HEK293T (cell line): ENCODE measurements at places on chromosomes 7 and 10.

GRCh38 chr10:7033031-7033430, 377.8 kb downstream of the SFMBT2 start:
- no peak for DNase-seq

DNA sequence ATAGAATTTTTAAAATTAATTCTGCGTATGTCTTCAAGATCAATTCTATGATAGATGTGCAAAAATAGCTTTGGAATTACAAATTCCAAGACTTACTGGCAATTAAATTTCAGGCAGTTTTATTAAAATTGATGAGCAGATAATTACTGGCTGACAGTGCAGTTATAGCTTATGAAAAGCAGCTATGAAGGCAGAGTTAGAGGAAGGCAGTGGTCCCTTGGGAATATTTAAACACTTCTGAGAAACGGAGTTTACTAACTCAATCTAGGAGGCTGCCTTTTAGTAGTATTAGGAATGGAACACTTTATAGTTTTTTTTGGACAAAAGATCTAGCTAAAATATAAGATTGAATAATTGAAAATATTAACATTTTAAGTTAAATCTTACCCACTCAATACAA, 70.8 kb downstream of the CFTR start:
- no peak for DNase-seq

DNA sequence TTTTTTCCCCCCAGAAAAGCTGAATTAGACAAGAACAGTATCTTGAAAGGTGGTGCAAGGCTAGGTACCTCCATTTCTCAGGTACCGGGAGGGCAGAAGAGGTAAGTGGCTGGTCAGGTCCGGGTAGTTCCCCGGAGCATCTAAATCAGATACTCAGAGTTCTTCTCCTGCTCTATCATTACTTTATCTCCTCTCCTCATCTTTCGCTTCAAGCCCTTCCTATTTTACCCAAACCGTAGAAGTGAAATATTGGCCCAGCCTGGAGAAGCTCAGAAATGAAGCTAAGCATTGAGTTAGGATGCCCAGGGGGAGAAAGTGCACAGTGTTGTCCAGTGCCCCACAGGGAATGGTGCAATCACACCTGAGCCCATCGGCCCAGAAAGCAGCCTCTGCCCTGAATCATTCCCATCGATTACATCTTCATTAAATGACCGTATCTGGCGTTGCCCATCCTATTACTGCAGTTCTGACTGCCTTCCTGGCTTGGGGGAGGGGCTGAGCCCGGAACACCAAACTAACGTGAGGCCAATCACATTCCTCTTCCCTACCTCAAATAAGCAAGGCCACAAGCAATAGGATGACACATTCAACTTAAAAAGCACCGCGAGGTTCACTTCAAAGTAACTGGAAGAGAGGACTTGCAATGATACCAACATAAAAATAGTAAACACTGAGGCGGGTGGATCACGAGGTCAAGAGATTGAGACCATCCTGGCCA, 116.5 kb downstream of the PRPF18 start:
- no peak for DNase-seq

DNA sequence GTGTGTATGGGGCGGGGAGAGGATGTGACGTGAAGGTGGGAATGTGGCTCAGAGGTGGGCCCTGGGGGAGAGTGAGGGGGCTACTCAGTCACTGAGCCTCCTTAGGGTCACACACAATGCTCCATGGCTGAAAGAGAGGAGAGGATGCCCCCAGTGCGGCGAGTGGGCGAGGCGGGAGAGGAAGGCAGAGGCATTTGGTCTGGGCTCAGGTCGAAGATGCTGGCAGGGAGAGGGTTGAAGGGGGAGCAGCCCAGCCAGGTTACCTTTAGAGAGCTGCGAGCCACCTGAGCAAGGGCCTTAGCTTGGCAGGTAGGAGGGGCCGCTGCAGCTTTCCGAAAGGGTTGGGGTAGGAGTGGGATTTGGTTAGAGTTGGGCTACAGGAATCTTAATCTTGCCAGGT, 4.7 kb upstream of the LOXL4 start:
- DNase-seq = no peak

GRCh38 chr10:25999295-25999981, 65.4 kb downstream of the MYO3A start:
- no peak for DNase-seq

GRCh38 chr7:27314111-27314510, 71.5 kb downstream of the EVX1 start:
- no peak for DNase-seq

- no peak for DNase-seq
These were observed 11.8 kb upstream of the GPNMB start for GRCh38 chr7:23234569-23235296.

DNA sequence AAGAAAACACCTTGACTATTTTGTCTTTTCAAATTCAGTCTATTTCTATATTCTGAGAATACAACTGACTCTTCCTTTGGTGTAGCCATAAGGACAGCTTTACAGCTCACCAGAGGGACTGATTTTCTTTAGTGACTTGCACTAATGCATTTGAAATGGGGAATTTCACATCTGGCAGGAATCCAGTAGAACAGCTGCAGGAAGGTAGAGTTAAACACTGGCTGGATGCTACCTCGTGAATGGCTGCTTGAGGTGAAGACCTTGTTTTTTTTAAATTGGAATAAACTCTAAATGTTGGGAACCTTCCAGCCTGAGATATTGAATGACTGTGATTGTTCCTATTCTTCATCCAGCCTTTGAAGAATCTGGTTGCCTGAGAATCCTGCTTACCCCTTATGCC, 139.5 kb upstream of the STK17A start:
- DNase-seq = no peak

DNA sequence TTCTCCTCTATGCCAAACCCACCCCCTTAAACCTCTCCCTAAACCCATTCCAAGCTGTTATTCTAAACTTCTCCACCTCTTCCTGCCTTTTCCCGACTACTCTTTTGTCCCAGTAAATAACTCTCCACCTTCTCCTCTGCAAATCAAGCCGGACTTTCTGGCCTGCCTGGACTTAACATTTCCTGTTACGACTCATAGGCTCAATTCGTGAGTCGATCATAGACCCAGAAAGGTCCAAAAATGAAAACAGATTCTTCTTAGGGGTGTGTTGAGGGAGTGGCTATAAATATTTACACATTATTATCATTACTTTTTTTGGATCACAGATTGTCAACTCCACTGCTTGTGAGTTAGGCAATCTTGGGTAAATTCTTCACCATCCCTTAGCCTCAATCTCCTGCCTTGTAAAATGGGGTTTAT, 59.0 kb upstream of the HABP2 start:
- DNase-seq = no peak

DNA sequence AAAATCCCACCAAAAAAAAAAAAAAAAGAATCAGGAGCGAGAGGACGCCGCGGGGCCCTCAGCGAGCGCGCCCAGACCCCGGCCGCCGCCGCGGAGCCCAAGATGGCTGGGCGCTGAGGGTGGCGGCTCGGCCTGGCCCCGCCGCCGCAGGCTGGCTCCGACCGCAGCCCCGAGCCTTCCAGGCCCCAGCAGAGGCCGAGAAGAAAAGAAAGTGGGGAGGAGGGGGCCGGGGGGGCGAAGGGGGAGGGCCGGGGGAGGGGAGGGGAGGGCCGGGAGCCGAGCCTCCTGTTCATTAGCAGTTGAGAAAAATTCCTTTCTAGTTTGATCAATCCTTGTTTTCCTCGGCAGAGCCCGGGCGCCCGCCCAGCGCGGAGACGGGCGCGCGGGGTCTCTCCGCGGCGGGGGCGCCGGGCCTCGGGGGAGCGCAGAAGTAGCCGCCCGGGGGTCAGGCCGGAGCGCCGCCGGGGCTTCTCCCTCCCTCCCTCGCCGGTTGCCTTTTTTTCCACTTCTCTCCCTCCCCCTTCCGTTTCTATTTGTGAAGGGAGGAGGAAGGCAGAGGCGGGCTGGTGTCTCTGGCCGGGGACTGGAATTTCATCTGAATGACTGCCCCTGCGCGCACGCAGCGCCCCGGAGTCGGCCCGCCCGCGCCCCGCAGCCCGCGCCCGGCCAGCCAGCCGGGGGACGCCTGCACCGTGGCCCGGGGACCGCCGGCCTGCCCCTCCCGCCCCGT, 778 bp upstream of the TRIM8 start:
- DNase-seq = peak; percentile 46

DNA sequence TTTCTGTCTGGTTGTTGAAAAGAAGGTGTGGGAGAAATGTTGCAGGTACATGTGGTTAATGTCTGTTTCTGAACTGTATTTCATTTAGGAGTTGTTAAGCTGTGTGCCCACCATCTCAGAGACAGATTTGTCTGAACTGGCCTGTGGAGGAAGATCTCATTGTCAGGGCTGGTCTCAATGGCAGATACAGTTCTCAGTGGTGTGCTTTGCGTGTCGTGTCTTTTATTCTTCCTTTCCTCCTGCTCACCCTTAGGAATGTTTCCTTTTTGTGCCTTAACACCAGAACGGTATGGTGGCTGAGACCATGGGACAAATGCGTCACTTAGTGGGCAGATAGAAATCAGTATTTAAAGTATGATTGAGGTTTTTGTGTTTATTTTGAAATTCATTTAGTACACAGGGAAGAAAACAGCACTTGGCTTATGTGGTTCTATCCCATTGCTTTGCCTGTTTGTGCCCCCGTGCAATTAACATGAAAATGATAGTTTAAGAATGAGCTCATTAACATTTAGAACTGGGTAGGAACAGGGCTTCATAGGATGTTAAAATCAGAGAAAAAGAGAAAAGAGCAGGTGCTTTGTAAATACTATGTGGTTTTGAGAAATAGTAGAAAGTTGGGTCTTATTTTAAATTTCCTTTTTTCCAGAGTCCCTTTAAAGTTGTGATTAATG, 112.6 kb downstream of the AUTS2 start:
- DNase-seq = no peak

GRCh38 chr7:98826387-98826786, 43.4 kb downstream of the TMEM130 start:
- DNase-seq = no peak

DNA sequence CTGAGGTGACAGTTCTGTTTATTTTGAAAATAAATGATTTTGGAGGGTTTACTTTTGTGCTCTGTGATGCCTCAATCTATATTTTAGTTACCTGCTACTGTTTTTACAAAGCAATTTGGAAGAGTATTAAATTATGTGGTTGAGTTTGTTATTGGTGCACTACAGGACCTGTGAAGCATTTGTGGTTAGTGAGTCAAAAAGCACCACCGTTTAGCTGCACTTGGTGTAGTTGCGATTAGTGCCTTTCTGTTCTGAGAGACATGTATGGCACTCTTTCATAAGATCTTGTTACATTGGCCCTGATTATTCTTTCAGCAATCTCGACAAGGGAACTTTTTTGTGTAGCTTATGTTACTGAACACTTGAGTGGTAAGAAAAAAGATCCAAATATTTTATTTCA, 132.2 kb downstream of the BBS9 start:
- no peak for DNase-seq

- DNase-seq = no peak
These were observed 305.8 kb downstream of the KIF20B start for GRCh38 chr10:90007226-90007625.

DNA sequence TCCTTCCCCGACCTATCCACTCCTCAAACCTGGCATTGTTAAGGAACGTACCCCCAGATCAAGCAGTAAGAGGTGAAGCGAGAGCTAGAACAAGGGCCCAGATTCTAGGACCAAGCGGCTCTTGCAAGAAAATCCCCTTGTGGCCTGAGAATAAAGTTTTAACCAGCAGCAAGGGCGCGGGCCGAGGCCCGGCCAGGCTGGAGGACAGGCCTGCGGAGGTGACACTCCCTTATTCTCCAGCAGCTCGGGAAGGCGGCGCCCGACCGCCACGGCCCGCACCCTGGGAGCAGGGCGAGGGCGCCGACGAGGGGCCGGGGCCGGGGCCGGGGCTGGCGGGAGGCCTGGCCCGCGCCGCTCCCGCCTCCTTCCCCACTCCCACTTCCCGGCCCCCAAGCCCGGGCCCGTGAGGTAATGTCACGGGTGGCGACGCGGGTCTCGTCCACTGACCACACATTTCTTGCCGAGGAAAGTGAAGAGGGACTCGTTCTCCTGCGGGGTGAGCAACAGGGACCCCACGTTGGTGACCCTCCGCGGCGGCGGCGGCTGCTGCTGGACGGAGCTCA, 551 bp downstream of the WASL start:
- DNase-seq = peak; percentile 42

- DNase-seq = no peak
These were observed 233.2 kb upstream of the PRKCQ start for GRCh38 chr10:6813306-6813705.

DNA sequence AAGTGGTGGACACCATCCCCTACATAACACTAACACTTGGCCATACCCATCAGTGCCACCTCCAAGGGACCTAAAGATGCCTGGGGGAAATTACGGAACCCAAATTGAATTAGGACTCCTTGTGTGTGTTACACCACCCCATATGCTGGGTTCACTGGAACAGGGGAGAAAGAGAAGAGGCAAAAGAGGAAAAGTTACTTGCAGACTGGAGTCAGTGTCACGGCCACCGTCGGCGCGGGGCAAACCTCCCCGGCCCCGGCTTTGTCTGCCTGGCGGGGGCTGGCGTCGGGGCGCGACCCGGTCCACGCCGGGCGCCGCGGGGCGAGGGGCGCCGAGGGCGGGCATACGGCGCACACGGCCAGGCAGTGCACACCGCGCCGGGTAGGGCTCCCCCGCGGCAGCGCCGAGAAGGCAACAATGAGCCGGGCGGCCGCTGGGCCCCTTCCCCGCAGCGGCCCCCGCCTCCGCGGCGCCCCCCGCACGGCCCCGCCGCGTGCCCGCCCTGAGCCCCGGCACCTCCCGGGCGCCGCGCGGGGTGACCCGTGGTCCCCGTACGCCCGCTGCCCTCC, 171.1 kb downstream of the FAM107B start:
- peak; percentile 33 for DNase-seq

DNA sequence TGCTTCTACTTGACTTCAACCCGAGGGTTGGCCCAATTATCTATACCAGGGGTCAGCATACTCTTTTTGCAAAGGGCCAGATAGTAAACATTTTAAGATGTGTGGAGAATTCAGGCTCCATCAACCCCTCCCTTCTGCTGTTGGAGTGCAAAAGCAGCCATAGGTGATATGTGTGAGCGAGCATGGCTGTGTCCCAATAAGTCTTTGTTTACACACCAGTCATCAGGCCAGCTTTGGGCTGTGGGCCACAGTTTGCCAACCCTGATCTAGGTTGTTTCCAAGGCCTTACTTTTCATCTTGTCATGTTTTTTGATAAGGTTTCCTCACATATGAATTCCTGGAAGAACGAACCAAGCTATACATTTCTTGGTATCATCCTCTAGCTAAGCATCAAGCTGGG, 136.9 kb upstream of the VIPR2 start:
- DNase-seq = no peak

DNA sequence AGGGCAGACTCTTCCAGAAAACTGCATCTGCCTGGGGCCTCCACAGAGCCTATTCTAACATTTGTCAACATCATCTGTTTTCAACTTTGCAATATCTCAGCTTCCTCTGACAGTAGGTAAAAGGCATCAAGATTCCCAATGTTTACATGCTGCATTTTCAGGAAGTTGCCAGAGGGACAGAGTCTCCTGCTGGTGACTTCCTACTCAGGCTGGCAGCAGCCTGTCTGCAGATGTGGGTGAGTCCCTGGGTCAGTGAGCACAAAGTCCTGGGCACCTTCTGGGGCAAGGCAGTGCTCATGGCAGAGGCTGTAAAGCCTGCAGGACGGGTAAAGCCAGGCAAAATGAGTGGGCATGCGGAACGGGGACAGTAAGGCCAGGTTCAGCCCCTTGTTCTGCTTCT, 69.4 kb downstream of the EBF3 start:
- no peak for DNase-seq

- DNase-seq = peak; percentile 72
These were observed 514 bp downstream of the NHLRC2 start for GRCh38 chr10:113854761-113855588.

GRCh38 chr7:81462672-81463071, 307.2 kb downstream of the HGF start:
- DNase-seq = no peak

GRCh38 chr7:3648276-3648675, 347.2 kb downstream of the SDK1 start:
- no peak for DNase-seq

- no peak for DNase-seq
These were observed 30.5 kb upstream of the SRGN start for GRCh38 chr10:69057261-69057950.
